ENCODE measurements at places on chromosomes 16 and 17.
A peak's percentile ranks its signal among the peaks of the same experiment; 100 is the strongest.

- no peak for DNase-seq
Observed at GRCh38 chr17:16989230-16989952, 17.5 kb upstream of the TNFRSF13B start.

GRCh38 chr16:3503523-3503922, 2.7 kb downstream of the CLUAP1 start:
- no peak for DNase-seq

DNA sequence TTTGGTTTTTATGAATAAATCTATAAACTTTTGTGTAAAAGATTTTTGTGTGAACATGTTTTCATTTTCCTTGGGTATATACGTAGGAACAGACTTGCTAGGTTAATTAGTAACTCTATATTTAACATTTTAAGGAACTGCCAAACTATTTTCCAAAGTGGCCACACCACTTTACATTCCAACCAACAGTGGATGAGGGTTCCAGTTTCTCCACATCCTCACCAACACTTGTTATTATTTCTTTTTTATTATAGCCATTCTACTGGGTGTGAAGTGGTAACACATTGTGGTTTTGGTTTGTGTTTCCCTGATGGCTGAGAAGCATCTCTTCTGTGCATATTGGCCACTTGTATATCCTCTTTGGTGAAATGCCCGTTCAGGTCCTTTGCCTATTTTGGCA, 20.0 kb downstream of the LYRM9 start:
- DNase-seq: no peak

DNA sequence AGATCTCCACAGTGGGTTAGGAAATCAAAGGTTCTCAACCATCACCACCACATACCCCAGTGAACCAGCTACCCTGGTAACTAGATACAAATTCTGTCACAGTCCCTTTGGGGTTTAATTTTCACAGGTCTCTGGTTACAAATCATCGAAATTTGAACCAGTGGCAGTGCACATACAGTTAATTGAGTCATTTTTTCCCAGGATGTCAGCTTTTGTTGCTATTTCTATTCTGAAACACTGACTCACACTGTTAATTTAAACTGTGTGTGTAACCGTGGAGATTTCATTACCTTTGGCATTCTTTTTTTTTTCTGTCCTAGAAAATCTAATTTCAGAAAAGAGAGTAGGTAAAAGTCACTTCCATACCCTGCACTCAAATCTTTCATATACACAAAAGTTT, 511.5 kb downstream of the TOX3 start:
- DNase-seq: no peak

DNA sequence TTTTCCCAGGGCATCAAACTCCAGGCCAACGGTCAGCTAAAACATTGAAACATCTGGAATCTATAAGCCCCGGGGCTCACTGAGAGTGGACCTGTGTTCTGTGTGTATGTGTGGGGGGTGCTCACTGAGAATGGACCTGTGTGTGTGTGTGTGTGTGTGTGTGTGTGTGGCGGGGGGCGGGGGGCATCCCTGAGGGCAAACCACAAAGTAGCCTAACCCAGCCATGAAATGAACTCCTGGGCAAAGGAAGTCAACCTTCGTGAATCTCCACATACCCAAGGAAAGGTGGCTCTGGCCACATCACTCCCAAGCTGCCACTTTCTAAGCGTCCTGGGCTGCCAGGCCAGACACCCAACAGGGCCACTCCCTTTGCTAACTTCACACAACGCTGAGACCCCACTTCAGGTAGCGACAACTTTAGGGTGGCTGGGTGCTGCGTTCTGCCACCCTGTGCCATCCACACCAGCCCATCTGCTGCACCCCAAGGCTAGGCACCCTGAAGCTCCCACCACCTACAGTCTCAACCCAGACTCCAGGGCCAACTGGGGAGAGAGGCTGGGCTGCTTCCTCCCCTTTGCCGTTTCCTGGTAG, 1.6 kb downstream of the MAFG start:
- no peak for DNase-seq

GRCh38 chr17:19539841-19540311, 6.2 kb downstream of the SLC47A1 start:
- no peak for DNase-seq

DNA sequence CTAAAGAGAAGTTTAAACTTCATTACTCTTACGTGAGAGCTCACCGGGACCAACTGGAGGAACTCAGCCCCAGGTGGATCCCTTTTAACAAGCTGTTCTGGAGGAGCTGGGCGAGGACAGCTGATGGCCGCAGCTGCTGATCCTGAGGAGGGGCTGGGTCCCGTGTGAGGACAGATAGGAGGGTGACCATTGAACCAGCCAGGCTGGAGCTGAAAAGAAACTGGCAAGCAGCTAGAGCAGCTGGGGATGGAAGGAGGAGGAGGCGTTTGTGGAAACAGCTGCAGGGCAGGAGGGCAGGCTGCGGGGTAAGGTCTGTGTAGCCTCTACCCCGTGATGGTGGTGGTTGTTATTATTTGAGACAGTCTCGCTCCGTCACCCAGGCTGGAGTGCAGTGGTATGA, 119.5 kb downstream of the AATF start:
- DNase-seq: peak; percentile 58

- peak; percentile 86 for DNase-seq
Observed at GRCh38 chr16:87487361-87487924, 5.4 kb downstream of the ZCCHC14 start.

DNA sequence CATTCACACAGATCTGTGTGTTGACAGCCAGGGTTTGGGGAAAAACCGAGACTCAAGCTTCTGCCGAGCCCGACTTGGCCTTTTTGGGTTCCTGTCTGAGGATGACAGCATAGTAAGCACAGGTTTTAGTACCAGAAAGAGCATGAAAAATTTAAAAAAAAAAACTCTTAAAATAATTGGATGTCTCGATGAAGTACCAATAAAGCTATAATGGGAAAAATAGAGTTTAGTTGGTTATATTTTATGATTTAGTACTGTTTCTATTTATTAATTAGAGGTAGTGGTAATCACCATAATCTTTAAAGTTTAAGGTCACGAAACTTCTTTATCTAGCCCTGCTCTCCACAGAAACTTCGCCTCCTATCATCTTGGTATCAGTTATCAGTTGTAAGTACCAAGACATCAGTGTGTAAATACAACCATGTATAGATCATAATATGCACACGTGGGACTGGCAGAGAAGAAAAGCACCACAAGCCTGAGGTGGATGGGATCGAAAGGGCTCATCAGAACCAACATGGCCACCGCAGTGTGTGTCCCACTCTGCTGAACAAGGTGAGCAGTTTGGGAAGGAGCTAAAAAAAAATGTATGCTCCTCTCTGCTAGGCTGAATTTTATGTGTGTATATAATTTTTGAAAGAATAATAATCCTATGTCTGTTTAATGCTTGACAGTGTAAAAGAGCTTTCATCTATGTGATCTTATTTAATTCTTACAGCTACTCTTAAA, 14.4 kb upstream of the EEF2K start:
- peak; percentile 46 for DNase-seq

DNA sequence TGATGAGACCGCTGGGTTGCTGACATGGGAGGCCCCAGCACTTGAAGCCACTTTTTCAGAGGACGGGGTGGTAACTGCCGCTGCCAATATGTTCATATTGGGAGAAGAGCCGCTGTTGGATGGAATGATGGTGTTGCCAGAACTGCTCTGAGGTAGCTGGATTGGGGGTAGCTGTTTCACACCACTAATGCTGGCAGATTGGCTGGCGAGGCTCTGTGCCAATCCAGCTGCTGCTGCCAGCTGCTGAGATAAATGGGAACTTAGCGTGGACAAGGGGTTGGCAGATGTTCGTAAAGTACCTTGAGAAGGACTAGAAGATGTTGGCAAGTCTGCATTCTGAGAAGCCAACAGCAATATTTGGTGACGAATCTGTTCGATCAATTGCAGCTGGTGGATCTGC, 10.0 kb downstream of the SALL1 start:
- no peak for DNase-seq

GRCh38 chr16:3998793-3999478, 117.3 kb downstream of the ADCY9 start:
- DNase-seq: no peak

- no peak for DNase-seq
Observed at GRCh38 chr17:67412032-67412431, 35.0 kb downstream of the PITPNC1 start.

GRCh38 chr16:30369938-30370455, 297 bp downstream of the TBC1D10B start:
- DNase-seq: no peak

DNA sequence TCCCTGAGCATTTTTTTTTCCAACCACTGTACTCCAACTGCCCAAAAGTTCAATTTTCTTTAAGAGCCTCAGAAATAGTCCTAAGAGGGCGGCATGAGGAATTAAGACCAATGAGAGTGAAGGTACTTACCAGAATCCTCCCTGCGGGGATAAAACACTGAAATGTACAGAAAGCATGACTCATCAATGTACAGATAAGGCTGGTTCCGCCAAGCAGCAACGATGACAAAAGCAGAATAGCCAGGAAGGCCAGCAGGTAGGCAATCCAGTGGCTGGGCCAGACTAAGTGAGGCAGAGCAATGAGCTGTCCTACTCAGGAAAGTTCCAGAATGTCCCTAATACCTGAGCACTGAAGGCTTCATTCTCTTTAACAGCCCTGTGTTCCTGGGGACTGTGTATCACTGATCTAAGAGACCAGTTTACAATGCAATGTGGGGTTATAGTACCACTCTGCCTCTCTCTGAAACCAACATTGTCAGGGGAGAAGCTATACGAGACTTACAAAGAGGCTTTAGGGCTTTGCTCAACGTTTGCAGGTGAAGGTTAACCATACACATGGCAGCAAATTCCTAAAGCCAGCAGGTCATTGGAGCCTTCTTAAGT, 11.0 kb upstream of the GPR139 start:
- no peak for DNase-seq

DNA sequence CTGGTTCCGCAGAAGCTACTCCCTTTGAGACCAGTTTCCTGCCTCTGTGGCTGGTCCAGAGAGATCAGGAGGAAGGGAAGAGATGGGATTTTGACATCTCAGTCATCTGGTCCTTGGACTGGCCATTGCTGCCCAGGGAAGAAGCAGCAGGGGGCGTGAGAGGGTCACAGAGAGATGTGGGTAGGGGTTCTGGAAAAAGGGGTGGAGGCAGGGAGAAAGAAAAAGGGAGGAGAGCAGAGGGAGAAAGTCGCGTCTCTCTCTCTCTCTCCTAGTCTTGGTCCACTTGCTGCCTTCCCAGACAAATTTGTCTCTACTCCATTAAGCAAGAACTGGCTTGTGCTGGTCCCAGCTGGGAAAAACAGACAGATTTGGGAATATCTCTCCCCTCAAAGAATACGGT, 4.4 kb downstream of the SHBG start:
- DNase-seq: no peak

DNA sequence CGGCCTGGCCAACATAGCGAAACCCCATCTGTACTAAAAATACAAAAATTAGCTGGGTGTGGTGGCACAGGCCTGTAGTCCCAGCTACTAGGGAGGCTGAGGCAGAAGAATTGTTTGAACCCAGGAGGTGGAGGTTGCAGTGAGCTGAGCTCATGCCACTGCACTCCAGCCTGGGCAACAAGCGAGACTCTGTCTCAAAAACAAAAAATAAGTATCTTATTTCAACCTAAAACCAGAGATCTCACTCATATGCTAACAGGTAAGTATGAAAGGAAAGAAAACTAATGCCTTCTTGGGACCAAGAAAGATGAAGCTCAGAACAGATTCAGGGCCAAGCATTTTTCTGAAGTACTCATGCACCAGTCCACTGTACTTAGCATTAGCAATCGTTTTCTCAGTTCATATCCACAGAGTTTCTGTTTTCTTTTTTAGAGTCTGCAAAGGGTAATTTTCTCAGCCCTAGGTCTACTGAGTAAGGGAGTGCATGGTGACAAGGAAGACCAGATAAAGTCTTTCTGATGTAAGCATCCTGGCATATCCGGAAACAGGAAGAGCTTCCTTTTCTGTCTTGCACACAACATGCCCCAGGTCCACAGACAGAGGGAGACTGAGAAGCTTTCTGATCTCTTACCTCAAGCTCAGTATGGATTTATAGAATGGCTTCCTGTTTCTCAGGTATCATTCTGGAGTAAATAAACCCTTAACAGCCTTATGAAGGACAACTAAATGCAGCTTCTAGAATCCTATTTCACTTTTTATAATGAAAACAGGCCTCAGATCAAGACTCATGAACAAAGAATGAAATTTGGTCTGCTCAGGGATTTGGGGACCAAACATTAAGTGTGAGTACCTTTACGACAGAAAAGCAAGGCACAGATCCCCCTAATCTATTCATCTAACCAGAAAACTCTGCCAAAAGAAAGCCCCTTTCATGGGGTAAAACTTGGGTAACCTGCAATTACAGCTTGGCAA, 38.7 kb upstream of the FOXJ1 start:
- DNase-seq: no peak

GRCh38 chr17:51666971-51667705, 406.8 kb downstream of the UTP18 start:
- no peak for DNase-seq

DNA sequence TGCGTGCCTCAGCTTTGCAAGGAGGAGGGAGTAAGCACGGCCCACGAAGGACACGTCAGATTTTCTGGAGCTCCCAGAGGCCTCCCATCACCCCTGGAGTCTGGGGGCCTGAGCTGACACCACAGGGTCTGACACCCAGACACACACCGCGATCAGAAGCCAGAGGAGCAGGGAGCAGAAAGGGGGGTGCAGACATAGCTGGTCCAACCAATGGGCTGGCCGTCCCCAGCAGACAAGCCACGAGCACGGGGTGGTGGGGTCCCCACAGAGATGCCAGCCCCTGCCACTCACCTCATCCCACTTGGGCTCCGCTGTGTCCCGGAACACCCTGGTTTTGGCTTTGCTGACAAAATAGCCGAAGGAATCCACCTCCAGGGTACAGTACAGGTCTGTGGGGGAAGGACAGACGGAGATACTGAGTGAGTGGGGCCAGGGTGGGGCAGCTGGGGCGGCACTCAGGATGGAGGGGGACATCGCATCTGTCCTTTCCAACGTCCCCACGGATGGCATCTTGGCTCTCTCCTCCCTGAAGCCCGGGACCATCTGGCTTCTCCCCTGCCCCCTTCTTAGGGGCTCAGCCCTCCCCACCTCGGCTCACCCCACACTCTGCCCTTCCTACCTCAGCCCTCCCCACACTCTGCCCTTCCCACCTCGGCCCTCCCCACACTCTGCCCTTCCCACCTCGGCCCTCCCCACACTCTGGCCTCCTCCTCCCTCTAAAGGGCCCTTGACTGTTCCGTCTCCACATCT, 53.5 kb downstream of the TIMM22 start:
- DNase-seq: no peak

All from large intestine (tissue), 12 donors.